Stimulated activated CD8-positive, alpha-beta memory T cell treated with anti-CD3 and anti-CD28 coated beads, Interleukin-7, amount 100 ng/mL, for 1 hour (primary cell): ENCODE measurements at places on chromosomes 13 and 19.

DNA sequence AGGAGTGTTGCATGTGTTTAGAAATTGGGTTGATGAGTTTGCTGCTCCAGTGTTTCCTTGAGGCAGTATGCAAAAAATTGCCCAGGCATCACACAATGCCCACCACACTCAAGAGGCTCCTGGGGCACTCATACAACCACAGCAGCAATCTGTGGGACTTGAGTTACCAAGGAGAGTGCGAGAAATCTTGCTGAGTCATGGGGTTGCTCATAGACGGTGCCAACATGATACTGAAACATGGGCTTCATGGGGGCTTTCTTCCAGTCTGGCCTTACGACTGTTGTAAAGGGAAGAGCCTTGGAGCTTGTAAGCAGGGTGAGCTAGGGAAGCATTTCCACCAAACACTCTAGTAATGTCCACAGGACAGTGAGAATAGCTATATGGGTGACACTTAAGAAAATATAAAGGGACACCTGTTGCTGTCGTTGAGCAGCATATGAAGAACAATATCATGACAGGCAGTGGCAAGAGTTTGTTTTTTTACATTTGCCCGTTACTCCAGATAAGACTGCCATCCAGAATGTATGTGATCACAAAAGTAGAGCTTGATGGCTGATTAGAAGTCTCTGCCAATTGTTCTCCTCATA lies 1237.4 kb downstream of the UQCRFS1 start:
- DNase-seq, result no peak

GRCh38 chr19:41616792-41617621 lies 9.9 kb downstream of the CEACAM4 start:
- DNase-seq, result no peak

DNA sequence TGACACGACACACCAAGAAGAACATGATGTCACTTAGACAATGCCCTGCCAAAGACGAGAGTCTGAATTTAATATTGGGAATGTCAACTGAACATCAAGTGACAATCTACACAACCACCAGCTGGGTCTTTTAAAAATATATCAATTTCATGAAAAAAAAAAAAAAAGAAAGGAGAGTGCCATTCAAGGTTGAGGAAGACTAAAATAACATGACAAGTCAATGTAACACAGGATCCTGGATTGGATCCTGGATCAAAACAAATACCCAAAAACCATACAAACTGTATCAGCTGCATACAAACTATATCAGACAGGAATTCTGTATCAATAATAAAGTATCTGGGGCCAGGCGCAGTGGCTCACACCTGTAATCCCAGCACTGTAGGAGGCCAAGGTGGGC lies 4.7 kb downstream of the ZNF329 start:
- no peak for DNase-seq

DNA sequence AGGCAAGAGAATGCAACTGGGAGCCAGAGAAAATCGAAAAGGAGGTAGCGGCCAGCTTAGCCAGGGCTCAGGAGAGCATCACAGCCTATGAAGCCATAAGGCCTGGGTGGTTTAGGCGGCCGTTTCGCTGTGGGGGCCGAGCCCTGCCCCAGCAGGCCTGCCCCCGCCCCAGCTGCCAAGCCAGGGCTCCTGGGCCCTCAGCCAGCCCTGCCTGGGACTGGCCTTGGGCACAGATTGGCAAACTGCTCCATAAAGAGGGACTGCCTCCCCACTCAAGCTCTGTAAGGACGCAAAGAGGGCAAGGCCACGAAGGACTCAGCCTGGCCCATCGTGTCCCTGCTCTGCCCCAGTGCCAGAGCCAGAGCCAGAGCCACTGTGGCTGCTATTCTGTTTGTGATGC lies 10.2 kb downstream of the ZNF653 start:
- DNase-seq, result no peak

- no peak for DNase-seq
These were observed 8.0 kb downstream of the GPATCH1 start for GRCh38 chr19:33089010-33089409.

- no peak for DNase-seq
These were observed 152.5 kb downstream of the IER2 start for GRCh38 chr19:13302526-13303270.

DNA sequence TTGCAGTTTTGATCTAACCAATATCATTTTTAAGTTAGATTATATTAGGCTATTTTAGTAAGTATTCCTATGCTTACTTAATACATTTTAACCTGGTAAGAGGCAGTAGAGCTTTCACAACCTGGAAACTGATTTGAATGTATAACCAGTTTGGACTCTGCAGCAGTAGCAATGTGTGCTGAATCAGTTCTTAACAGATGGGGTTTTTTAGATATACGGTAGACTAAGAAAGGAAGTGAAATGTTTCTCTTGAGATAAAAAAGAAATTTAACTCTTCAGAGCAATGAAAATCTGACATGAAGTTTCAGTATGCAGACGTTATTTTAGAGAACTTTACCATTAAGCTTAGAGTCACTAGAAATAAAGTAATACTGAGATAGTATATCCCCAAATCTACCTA lies 2.7 kb downstream of the NBEA start:
- DNase-seq, result no peak

DNA sequence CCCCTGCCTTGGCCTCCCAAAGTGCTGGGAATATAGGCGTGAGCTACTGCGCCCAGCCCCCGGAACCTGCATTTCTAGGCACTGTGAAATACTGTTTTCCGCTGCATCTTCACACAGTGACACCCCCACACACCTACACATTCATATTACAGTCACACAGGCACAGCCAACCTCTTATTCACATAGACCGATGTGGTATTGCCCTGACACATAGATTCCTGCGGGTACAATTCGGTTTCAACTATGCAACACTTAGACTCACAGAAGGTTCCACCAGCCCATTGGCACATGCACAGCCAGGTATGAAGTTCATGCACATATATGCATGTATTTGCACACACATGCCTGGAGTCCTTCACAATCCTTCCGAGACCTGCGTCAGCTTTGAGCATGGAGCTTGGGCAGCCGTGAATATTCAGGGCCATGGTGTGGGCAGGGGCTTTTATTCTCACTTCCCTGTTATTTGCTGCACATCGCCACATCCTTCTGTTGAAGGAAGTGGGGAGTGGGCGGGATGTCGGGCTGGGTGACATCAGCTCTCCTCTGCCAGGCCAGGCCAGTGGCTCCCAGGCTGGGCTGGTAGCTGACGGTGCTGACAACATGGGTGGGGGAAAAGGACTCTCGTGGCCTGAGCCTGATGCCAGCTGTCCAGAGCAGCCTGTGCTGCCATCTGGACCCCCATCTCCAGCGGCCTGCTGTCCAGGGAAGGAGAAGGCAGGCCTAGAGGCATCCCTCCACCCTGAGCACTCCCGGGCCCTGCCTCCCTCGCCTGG lies 5.4 kb upstream of the CDC37 start:
- DNase-seq, result no peak

GRCh38 chr13:25190771-25191170 lies 18.7 kb upstream of the AMER2 start:
- no peak for DNase-seq

GRCh38 chr19:18377026-18377425 lies 8.9 kb upstream of the GDF15 start:
- no peak for DNase-seq

DNA sequence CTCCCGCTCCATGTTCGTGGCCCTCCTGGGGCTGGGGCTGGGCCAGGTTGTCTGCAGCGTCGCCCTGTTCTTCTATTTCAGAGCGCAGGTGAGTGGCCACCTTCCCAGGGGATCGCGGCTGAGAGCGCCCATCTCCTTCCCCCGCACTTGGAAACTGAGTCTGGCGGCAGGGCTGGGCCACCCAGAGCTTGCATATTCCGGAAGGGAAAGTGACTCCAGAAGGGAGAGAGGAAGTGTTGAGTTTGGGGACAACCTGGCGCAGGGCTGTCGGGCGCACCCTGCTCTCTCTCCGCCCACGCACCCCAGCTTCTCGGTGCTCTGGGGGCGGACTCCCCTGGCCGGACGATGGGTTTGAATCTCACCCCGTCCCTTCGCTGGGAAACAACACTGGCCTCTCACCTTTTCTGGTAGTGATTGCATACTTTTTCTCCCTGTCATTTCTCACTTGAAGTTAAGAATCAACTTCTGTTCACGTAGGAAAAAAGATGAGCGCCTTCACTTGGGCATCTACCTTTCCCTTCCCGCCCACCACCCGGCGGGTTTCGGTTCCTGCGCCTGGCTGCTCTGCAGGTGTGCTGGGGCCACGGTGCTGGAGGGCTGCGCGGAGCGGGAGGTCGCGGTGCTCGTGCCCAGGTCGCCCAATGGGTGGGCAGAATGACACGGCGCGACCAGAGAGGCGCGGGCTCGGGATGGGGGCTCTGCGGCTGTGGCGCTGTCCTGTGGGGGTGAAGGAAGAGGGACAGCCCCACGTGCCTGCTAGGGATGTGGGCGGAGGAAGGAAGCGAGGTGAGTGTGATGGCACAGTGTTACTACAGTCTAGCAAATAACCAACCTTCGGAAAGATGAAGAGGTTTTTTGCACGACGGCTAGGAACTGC lies 721 bp downstream of the TNFSF11 start:
- DNase-seq, result no peak

DNA sequence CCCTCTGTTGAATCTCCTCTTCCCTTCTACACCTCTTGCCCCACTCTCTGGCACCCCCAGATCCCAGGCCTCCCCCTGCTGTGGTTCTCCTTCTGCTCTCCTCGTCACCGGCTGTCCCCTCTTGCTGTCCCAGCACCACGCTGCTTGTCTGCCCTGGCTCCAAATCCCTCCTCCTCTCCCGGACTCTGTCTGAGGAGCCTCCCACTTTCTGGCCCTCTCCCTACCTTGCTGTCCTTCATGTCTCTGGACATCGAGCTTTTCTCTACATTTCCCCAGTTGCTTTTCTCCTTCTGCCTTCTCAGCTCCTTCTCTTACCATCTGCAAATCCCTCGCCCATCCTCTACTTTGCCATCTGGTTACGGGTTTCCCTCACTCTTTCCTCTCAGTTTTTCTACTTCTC lies 1.2 kb downstream of the ZNF347 start:
- DNase-seq, result no peak

GRCh38 chr19:1158885-1159448 lies 15.1 kb downstream of the SBNO2 start:
- no peak for DNase-seq

- DNase-seq, result no peak
These were observed 8.7 kb downstream of the GPX4 start for GRCh38 chr19:1112268-1113029.

GRCh38 chr13:111389621-111390521 lies 69.4 kb downstream of the TEX29 start:
- DNase-seq, result no peak

- peak; percentile 6 for DNase-seq
These were observed 112.1 kb downstream of the ZIC5 start for GRCh38 chr13:99859178-99860177.

DNA sequence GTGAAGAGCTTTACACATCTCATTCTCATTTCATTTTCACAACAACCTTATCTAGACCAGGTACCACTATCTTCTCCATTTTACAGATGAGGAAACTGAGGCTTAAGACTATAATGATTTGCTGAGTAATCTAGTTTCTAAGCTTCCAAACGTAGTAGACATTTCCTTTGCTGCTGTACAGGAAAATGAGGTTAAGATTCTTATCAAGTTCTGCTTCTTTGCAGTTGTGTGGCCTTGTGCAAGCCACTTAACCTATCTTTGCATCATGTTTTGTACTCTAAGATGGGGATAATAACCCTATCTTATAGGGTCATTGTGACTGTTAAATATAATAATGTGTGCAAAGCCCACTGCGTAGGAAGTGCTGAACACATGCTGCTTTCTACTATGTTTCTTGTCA lies 307.9 kb downstream of the HS6ST3 start:
- DNase-seq, result no peak

- DNase-seq, result no peak
These were observed 22.1 kb upstream of the SACS start for GRCh38 chr13:23455401-23456185.

GRCh38 chr13:41408746-41409145 lies 48.6 kb upstream of the RGCC start:
- no peak for DNase-seq

- no peak for DNase-seq
These were observed 29.9 kb downstream of the UCHL3 start for GRCh38 chr13:75579529-75579928.

- no peak for DNase-seq
These were observed 64.2 kb downstream of the LNX2 start for GRCh38 chr13:27556109-27556508.

DNA sequence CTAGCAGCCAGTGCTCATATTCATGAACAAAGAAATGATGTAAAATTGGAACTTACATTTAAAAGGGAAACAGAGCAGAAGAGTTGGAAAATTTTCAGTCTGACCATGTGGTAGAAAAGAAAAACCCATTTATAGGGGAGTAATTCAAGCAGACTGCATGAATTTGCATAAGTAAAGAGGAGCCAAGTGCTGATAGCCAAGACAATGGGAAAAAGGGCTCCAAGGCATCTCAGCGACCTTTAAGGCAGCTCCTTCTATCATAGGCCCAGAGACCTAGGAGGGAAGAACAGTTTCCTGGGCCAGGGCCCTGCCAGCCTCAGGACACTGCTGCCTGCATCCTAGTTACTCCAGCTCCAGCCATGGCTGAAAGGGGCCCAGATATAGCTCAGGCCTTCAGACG lies 7.5 kb downstream of the DNAJC3 start:
- DNase-seq, result no peak

DNA sequence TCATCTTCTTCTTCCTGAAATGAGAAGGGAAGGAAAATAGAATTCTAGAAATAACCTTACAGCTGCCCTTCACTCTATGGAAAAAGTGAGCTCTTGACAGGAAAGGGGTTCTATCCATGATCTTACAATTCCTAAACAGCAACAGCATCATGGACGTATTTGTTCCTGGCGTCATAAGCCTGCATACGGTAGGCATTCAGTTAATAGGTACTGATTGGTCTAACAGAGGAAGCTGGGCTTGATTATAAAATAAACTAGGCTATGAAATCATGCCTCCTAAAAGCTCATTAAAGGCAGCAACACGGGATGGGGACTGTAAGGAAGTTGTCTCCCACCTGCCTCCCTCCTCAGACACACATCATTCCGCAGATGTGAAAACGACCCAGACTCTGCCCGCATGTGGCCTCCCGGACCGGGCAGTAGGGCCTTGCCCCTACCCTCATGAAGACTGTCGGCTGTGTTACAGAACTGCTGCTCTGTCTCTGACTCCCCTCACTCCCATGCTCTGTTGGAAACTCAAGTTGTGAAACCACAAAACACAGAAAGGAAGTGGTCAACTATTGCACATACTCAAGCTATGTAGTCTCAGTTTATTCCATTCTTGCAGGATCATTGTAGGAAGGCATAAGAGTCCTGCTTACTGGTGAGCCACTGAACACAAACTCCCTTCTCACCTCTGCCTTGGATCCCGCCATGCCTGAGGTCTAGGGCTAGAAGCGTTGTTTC lies 129.8 kb downstream of the DLEU7 start:
- DNase-seq, result no peak

- DNase-seq, result no peak
These were observed 354.9 kb downstream of the ENOX1 start for GRCh38 chr13:43431841-43432240.
